ENCODE measurements at places on chromosomes 4 and X. TPM values are rescaled to one million over a fixed set of nuclear protein-coding genes. Genes with fewer than 3 reads are reported as not detected.
A peak's percentile ranks its signal among the peaks of the same experiment; 100 is the strongest.

Gene CC2D2A
- total RNA-seq: 9.6 TPM

Gene MAGIX
- 3.4 TPM for total RNA-seq

Gene SPACA5
- not detected for total RNA-seq

Gene NEIL3
- total RNA-seq: 0.96 TPM

Gene MAGEA10
- not detected for total RNA-seq

Gene DGKK
- not detected for total RNA-seq

Gene CA5B
- total RNA-seq: 10.2 TPM

Gene PRSS12
- total RNA-seq: 0.24 TPM

DNA sequence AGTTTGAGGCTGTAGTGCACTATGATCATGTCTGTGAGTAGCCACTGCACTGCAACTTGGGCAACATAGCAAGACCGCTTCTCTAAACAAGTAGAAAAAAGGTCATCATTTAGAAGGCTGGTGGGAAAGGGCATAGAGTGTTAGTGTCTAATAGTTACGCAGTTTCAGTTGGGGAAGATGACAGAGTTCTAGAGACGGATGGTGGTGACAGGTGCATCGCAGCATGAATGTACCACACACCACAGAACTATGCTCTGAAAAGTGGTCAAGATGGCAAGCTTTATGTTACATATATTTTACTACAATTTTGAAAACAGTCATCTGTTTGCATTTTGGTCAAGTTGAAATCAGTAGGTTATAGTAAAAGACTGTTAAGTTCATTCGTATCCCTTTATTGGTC, 23.7 kb upstream of the CLDN34 start:
- DNase-seq: no peak

DNA sequence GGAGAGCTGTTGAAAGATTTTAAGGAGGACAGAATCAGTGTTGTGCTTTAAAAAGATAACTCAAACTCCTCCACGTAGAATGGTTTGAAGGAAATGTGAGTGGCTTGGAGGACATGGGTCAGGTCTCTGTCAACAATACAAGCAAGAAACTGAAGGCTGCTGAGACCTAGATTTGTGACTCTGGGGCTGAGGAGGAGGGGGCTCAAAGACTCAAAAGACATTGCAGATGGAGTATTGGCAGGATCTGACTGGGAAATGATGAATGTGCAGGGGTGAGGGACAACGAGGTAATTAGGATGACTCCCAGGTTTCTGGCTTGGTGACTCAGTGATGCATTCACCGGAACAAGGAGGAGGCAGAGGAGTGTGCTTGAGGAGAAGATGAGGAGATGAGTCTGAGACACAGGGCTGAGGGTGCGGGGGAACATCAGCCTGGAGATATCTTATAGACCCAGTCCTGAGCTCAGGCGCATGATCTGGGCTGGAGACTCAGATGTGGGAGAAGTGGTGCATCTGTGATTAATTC, 3.3 kb upstream of the RPS4X start:
- DNase-seq: no peak

DNA sequence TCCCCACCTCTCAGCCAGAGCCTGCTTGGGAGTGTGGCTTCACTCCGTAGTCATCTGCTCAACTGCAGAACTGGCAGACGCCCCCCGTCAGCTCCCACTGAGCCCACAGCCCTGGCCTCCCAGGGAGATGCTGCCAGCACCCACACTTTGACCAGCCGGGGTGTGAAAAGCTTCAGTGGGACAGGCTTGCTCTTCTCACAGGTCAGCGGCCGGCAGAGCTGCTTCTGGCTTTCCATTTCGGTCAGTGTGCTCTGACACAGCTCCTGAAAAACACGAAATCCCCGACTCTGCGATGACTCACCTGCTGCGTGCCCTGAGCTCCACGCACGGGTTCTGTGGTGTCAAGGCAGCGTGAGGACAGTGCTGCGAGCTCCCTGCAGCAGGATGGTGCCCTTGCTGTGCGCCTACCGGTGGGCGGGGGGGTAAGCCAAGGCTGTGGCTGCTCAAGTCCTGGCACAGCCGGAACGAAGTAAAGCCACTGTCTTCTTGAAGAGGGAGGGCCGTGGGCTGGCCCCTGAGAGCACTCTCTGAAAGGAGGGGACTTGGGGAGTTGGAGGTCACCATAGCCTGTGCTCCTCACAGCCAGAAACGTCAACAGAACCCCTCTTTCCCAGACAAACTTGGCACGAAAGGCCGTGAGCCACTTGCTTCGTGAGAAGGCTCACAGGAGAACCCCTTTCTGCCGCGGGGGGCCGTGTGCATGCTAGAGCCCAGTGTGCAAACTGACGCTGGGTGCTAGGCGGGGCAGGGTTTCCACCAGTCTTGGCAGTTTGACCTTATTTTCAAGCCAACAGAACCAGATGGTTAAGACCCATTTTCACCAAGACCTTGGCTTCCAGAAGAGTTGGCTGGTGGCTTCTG, 23.6 kb downstream of the NOP14 start:
- DNase-seq: no peak

DNA sequence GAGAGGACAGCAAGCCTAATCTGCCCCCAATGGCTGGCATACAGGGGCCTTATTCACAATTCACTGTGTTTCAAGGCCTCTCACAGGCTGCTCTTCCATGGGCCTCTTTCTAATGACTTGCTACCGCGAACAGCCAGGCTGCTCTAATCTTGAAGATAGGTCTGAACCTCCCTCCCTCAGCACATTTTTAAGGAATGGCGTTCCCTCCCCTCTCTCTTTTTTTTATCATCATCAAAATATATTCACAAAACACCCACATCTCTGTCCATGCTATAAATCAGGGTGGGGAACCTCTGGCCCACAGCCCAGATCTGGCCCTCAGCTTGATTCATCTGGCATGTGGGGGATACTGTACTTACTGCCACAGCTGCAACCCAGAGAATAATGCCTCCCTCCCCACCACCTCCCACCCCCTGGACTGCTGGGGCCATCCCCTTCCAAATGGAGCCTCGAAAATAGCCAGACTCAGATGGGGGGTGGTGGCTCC, 76.2 kb upstream of the PLAC1 start:
- no peak for DNase-seq

GRCh38 chr4:3416821-3417221, 24.9 kb upstream of the HGFAC start:
- no peak for DNase-seq

DNA sequence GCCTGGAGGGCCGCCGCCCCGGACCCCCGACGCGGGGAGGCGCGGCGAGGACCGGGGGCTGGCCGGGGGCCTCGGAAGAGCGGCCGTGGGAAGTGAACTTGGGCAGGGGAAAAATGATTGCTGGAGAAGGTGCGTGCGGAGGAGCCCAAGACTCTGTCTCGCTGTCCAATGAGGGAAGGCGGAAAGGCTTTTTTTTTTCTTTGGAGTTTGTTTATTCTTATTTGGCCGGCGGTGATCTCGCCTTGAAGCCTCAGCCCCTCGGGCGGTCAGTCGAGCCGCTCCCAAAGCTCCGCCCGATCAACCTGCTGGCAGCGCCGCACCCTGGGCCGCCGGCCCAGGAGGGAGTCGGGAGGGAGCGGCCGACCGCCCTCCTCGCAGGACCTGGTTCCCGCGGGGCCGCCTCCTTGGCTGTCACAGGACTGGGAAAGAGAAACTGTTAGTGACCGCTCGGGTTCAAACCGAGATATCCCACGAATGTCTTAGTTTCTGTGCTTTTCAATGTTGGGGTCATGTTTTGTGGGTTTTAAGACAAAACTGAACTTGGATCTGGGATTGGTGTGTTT, 2.5 kb downstream of the CPEB2 start:
- peak; percentile 54 for DNase-seq

- no peak for DNase-seq
Observed at GRCh38 chr4:114156371-114156770, 176.9 kb upstream of the ARSJ start.

GRCh38 chrX:18964901-18965300, 19.0 kb downstream of the PHKA2 start:
- no peak for DNase-seq

- DNase-seq: no peak
Observed at GRCh38 chrX:77628294-77629025, 157.6 kb downstream of the ATRX start.

DNA sequence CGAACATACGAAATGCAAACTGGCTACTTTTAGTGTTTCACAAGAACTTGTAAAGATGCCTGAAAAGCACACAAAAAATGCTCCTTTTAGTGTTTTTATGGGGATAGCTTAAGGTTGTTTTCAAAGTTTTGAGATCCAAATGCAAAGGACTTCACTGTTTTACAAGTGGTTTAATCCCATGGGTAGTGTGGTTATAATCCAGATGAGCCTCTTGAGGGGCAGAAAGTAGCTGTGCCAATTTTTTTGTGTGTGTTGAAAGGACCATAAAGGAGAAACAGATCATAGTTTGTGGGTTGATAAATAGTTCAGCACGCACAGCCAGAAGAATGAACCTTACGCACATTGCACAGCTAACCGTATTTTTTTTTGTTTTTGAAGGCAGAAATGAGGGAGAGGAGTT, 126.9 kb upstream of the GIMD1 start:
- no peak for DNase-seq

DNA sequence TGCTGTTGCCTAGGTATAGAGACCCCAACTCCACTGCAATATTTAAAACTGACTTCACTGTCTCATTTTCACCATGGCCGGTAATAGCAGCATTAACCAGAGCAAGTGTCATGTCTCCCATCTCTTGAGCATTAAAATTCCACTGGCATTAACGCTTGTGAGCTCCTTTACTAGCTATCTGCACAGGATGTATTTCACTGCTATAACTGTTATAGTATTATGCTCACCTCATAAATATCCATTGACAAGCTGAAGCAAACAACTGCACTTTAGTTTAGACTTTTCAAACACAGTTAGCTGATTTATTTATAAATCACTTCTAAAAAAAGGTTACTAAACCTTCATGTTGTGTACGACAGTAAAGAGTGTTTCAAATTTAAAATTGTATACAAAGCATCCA, 157.8 kb downstream of the ANTXR2 start:
- no peak for DNase-seq

DNA sequence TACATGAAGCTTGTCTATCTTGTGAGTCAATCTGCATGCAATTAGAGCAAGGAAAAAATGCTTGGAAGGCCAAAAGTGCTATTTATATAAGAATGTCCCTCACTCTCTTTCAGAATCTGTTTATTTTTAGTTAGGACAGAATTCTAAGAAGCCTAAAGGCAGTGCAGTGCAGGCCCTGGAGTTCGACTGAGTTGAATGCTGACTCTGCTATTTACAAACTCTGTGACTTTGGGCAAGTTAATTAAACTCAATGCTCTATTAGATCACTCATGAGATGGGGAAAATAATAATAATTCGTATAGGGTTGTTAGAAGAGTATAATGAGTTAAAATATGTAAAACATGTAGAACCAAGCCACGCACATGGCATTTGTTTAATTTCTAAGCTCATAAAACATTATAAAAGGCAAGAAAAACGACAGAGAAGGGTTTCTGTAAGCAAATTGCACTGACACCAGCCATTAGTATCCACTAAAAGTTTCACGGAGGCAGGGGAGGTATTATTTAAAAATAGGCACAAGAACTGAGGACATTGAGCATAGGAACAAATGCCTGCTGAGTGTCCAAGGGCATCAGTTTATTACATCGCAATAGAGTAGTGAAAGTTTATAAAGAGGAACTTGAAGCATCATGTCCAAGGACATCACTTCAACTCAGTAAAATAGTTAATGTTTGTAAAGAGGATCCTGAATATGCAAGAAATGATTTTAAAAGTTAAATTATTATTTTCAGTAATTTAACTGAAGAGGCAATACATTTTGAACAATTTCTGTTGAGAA, 115.0 kb upstream of the INPP4B start:
- DNase-seq: no peak

GRCh38 chr4:17704020-17704650, 77.3 kb downstream of the FAM184B start:
- DNase-seq: no peak

All from omental fat pad (tissue), 4 donors.